ENCODE measurements at places on chromosomes 6 and 20.

GRCh38 chr20:32966881-32967781 is 37.1 kb downstream of the SUN5 start:
- DNase-seq = no peak

DNA sequence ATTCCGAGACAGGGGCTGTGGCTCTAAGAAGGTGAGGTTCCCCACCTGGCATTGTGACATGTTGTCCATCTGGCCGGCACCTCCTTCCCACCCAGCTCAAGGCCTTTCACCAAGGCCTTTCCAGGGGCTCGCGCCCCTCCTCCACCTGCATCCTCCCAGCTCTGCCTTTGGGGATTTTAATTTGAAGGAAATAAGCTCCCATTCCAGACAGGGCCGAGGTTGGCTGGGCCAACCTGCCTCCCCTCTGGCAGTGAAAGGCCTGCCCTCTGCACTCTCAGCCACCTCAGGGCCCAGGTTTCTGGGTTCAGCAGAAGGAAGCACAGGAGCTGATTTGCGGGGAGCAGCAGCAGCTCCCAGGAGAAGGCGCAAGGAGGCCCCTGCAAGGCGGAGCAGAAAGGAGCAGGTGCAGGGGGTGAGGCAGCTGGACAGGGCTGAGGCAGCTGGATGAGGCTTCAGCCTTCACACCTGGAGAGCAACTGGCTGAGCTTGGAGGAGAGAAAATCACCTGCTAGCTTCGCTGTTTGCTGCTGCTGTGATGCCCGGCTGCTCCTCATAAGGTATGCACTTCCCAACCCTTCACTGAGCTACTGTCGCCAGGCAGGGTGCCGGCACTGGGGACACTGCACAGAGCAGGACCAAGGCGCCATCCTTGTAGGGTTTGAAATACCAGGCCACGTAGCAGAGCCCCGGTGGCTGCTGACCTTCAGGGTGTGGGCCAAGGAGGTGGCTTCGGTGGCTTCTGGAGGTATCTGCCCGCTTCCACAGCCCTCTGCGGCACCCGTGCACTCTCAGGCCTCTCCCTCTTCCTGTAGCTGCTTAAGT is 147.0 kb downstream of the SYNDIG1 start:
- no peak for DNase-seq

GRCh38 chr6:168885751-168886742 is 367.6 kb downstream of the THBS2 start:
- DNase-seq = no peak

GRCh38 chr6:115271434-115271833 is 789.3 kb downstream of the FRK start:
- no peak for DNase-seq

DNA sequence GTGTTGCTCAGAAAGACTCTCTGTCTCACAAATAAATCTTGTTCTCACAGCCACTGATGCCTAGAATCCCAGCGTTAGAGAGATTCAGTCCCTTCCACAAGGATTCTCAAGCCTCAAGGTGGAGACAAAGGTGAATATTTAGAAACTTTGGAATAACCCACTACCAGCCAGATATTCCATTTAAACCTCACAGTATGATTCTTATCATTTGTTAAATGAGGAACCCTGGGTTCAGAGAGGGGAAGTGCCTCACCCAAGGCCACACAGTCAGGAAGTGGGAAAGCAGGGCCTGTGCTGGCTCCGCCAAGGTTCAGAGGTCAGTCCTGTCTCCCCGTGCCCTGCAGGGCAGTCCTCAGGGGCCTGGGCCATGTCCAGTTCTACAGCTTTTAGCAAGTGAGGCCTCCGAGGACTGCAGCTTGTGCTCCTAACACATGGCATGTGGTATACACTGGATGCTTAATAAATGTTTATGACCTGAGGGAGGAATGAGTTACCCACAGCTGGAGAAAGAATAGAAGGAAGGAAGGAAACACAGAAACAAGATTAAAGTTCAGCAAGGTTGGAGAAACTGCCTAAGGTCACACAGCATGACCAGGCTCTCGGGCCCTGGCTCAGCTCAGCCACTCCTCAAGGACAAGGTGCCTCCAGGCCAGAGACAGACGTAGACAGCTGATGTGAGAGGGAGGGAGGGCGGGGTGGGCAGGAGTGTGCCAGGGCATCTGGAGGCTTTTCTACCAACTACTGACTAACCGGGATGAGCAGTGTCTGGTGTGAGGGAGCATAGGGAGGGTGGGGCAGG is 3.9 kb upstream of the TGM2 start:
- no peak for DNase-seq

DNA sequence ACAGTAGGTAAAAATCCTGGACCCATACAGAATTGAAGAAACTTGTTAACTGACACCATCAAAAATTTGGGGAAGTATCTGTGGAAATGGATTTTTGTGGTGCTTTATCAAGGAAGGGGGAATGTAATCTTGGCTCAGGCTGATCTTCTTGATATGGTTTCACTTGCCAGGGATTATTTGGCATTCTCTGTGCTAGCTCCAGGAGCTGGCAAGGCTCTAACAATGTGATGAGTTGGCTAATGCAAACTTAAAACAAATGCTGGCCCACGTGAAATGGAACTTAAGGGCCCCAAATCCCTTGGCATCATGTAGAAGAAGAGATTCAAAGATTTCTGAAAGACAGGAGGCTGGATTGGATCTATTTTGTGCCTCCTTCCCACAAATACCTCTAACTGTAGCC is 13.1 kb downstream of the KCNS1 start:
- no peak for DNase-seq

GRCh38 chr6:136639702-136640101 is 89.5 kb upstream of the MAP7 start:
- DNase-seq = peak; percentile 4

GRCh38 chr20:10219452-10219791 is 792 bp downstream of the SNAP25 start:
- peak; percentile 67 for DNase-seq

DNA sequence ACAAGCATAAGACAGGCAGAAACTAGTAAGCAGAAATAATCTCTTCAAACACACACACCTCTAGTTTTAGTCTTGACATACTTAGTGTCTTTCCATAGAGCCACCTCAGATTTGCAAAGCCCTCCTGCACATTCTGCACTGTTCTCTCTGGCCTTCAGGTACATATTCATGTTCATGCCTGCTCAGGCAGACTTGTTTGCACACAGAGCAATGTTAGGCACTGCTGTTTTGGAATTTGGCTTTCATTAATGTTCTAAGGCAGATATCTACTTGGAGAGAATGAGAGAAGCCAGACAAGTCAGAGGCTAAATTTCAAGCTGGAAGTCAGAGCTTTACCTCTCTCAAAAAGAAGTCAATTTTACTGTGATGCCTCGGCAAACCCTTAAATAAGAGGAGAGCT is 21.3 kb upstream of the DST start:
- no peak for DNase-seq

GRCh38 chr6:24492475-24492874 is 2.3 kb upstream of the ALDH5A1 start:
- DNase-seq = no peak

DNA sequence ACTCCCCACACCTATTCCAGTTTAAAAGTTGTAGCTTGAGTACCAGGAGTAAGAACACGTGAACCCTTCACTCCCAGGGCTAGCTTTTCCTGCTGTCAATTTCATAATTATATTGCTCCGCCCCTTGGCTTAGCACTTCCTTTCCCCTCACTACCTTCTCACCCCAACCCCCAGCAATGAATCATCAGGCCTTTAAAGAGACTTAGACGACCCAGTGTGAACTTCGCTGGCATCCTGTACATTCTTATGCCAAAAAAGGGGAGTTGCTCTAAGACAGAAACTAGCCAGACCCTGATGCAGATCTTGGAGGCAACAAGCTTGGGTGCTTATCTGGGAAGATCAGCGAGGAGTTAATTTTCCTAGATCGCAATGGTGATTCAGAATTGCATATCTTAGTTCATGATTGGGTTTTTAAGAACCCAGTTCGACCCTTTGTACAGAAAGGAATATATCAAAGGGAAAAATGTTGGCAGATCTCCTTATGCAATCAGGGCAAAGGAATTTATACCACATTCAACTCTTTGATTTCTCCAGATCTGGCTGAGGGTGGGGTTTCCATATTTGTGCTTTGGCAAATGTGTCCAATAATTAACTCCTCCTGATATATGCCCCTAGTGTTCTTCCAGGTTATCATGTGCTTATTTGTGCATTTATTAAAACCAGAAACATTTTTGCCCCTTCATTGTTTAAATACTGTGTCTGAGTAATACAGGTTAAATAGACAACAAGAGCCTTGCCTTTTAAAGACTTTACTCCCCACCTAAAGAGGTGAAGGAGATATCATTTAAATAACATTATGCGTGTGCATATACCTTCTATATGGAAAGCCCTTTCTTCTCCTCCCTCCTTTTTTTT is 8.1 kb upstream of the ATXN1 start:
- DNase-seq = no peak

GRCh38 chr6:9308284-9308683 is 872.9 kb upstream of the SLC35B3 start:
- no peak for DNase-seq

DNA sequence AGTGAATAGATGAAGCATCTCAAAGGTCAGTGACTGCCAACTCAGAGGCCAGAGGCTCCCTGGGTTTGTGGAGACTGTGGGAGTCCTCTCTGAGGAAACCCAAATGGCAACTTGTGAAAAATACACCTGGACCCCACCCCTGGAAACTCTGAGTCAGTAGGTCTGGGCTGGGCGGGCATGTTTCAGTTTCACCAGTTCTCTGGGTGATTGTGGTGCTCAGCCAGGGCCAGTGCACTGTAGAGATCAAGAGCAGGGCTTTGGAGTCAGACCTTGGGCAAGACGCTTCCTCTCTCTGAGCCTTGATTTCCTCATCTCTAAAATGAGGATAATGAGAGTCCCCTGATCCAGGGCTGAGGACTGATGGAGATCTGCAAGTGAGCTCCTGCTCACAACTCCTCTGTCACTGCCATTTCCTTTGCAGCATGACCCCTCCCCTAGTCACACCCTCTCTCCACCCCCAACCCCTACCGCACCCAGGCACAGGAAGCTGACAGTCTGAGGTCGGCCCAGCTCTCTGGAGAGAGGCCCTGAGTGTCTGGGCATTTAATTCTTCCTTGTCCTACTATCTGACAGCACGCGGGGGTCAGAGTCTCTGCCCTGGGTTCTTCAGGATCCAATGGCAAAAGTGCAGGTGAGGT is 5.1 kb downstream of the DEF6 start:
- DNase-seq = no peak

DNA sequence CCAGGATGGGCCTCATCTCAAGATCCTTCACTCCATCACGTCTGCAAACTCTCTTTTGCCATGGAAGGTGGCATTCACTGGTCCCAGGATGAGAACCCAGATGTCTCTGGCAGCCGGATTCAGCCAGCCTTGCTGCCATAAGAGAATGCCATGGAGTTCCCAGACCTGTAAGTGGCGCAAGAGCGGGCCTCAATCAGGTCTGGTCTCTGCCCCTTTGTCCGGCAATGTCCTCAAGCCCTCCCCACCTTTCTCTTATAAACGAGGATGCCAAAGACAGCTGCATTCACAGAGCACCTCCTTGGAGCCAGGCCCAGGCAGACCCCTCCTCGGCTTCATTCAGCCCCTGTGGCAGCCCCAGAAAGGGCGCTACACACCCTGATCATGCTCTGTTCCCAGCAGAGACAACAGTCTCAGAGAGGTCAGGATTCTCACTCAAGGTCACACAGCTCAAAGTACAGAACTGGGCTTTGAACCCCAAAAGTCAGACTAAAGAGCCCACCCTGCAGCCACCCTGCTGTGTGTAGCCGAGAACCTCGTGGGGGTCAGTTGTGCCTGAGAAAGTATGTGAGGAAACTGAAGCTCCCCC is 263.7 kb downstream of the TAF4 start:
- no peak for DNase-seq

DNA sequence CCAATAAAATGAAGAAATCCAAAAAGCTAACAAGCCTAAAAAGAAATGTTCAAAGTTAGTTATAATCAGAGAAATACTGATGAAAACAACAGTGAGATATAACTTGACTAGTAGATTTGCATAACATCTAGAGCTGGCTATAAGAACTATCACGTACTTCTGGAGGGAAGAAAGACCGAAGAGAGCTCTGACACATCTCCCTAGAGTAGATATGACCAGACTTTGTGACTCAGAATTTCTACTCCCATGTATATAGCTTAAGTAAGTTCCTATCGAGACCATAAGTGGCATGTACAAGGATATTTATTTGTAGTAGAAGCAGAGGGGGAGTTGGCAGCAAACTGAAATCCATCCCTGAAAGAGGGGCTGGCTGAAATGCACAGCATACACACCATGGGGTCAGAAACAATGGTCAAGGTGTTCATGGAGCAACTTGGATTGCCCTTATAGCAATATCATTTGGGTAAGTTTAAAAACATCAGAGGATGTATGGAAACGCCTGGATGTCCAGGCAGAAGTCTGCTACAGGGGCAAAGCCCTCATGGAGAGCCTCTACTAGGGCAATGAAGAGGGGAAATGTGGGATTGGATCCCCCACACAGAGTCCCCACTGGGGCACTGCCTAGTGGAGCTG is 25.6 kb upstream of the IL17A start:
- no peak for DNase-seq

- peak; percentile 84 for DNase-seq
These were observed 187.5 kb upstream of the PDE10A start for GRCh38 chr6:165850434-165851019.

DNA sequence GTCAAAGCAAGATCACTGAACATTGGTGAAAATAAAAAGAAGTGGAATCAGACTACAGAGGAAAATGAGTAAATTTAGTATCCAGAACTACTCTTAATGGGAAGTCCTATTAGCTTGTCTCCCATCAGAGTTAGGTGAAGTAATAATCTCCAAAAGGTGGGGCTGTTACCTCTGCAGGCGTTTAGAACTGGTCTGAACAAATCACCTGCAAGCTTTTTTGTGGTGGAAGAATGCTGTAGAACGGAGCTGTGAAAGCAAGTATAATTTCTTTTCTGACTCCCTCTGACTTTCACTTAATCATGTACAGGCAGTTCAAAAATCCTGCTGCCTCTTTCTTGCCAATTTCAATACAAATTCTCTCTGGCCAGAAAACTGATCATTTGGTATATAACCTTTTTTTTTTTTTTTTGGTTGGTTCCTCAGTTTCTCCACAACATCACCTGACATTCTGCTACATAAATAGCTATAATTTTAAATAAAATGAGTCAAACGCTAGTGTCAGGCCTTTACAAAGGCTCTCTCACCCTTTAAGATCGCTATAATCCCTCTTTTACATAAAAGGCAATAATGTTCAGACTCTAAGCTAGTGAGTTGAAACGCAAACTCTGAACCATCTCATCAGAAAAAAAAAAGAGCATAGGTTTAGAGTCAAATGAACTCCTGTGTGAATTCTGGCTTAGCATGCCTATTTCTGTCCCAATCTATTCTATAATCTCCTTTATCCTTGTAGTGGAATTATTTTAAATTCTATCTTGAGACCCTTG is 38.8 kb downstream of the CITED2 start:
- DNase-seq = no peak

DNA sequence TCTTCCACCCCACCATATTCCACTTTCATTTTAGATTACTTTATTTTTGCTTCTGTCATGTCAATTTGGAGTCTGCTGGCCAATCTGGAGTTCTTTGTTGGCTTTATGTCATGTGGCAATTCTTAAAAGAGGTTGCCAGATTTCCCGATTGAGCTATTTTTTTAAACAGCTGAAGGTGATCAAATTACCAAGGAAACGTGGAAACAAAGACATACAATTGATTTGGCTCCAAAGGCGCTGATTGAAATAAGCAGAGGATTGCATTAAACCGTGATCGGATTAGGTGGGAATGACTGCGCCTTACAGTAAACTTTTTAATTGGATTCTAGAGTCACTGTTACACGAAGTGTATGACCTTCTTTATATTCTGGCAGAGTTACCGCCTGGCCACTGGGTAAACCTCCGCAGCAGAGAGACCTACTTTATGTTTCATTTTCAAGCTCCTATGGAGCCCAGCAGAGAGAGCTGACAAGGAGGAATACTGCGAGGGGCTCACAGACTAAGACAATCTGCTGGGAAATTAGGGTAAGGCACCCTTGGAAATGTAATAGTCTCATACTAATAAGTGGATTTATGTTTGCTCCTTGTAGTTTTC is 37.9 kb downstream of the SIM1 start:
- no peak for DNase-seq
